ENCODE measurements at places on chromosomes 2 and 18. TPM values are rescaled to one million over a fixed set of nuclear protein-coding genes. Genes with fewer than 3 reads are reported as not detected.

- H3K4me1 ChIP-seq = no peaks in the 10 kb centered on the region
These were observed 32.8 kb upstream of the SLC14A1 start for GRCh38 chr18:45690975-45691815.

DNA sequence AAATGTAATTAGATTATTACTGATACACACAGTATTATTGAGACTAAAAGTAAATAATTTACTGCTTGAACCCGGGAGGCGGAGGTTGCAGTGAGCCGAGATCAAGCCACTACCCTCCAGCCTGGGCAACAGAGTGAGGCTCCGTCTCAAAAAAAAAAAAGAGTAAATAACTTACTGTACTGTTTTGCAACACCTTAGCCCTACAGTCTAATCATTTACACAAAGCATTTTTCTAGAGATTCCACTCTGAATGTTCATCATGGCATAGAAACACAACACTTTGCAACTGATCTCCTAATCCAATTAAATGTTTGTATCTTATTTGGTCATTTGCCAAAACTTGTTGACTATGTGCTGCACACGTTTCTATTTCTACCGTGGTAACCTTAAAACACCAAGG lies 23.4 kb upstream of the RMP24 start:
- no peaks in the 10 kb centered on the region for H3K4me1 ChIP-seq
- no peak overlapping the region for H3K27ac ChIP-seq
- peak overlapping the region; percentile 84 for H3K4me3 ChIP-seq
- no peaks in the 10 kb centered on the region for H3K27me3 ChIP-seq

Gene DSEL
- 8.1 TPM for total RNA-seq

DNA sequence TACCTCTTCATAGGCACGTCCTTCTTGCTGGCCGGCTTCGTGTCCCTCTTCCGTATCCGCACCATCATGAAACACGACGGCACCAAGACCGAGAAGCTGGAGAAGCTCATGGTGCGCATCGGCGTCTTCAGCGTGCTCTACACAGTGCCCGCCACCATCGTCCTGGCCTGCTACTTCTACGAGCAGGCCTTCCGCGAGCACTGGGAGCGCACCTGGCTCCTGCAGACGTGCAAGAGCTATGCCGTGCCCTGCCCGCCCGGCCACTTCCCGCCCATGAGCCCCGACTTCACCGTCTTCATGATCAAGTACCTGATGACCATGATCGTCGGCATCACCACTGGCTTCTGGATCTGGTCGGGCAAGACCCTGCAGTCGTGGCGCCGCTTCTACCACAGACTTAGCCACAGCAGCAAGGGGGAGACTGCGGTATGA lies 2.3 kb downstream of the FZD7 start:
- H3K27me3 ChIP-seq = peaks cover 14% of the 10 kb centered on the region
- H3K4me3 ChIP-seq = no peak overlapping the region
- peaks cover 3% of the 10 kb centered on the region for H3K36me3 ChIP-seq
- peaks cover 33% of the 10 kb centered on the region for H3K4me1 ChIP-seq

- no peak for DNase-seq
- H3K27me3 ChIP-seq = peaks cover 10% of the 10 kb centered on the region
- peaks cover 5% of the 10 kb centered on the region for H3K4me1 ChIP-seq
- H3K27ac ChIP-seq = no peak overlapping the region
These were observed 5.7 kb upstream of the ITPRIPL1 start for GRCh38 chr2:96319396-96319795.

DNA sequence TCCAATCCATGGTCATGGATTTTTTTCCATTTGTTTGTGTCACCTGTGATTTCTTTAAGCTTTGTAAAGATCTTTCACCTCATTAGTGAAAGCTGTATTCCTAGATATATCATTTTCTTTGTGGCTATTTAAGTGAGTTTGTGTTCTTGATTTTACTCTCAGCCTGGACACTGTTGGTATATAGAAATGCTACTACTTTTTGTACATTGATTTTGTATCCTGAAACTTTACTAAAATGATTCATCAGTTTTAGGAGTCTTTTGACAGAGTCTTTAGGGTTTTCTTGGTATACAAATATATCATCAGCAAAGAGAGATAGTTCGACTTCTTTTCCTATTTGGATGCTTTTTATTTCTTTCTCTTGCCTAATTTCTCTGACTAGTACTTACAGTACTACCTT lies 12.3 kb downstream of the GKN2 start:
- no peak overlapping the region for H3K4me3 ChIP-seq
- H3K4me1 ChIP-seq = peaks cover 4% of the 10 kb centered on the region
- no peaks in the 10 kb centered on the region for H3K27me3 ChIP-seq

DNA sequence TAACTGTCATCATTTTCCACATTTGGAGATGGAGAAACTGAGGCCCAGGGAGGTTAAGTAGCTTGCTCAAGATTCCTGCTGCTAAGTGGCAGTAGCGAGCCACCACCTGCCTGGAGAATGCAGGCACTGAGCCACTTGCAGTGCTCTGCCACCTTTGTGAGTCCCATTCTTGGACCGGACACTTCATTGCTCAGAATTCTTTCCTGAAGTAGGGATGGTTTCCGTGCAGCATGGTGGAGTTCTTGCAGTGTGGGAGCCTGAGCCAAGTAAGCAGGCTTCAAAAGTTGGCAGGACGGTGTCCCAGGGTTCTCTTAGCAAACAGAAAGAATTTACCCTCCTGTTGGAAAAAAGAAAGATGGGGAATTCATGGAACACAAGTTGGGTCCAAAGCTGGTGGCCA lies 115.0 kb upstream of the MMADHC start:
- H3K4me1 ChIP-seq = peaks cover 7% of the 10 kb centered on the region
- H3K27ac ChIP-seq = no peak overlapping the region
- no peak overlapping the region for H3K4me3 ChIP-seq
- H3K36me3 ChIP-seq = no peaks in the 10 kb centered on the region
- peaks cover 1% of the 10 kb centered on the region for H3K27me3 ChIP-seq
- DNase-seq = no peak

Gene PIKFYVE
- 52.7 TPM for total RNA-seq

DNA sequence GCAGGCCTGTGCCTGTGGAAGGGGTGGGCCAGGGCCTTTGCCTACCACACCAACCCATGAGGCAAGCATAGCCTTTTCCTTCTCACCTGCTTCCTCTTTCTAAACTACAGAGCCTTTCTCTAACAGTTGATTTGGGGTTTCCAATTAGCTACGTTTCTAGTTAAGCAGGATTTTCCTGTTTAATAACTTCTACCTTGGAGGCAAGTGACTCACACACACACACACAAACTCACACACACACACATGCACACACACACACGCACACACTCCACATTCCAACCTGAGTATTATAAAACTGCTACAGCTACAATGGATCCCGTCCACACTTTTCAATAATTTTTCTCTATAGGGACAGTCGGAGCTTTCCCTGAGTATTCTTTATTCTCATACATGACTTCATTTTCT lies 84.9 kb downstream of the SOX11 start:
- H3K36me3 ChIP-seq = no peaks in the 10 kb centered on the region
- H3K4me3 ChIP-seq = no peak overlapping the region
- H3K27ac ChIP-seq = no peak overlapping the region
- H3K4me1 ChIP-seq = no peaks in the 10 kb centered on the region
- no peaks in the 10 kb centered on the region for H3K27me3 ChIP-seq

Gene ATP5MC3
- 207 TPM for total RNA-seq

Gene CTIF
- total RNA-seq = 51.5 TPM

GRCh38 chr2:242054406-242054805 lies 184.9 kb downstream of the RTP5 start:
- no peak overlapping the region for H3K27ac ChIP-seq
- no peak for DNase-seq
- no peak overlapping the region for H3K4me3 ChIP-seq
- no peaks in the 10 kb centered on the region for H3K4me1 ChIP-seq
- peaks cover 13% of the 10 kb centered on the region for H3K27me3 ChIP-seq

GRCh38 chr18:53948991-53949390 lies 275.5 kb downstream of the MBD2 start:
- H3K27me3 ChIP-seq = no peaks in the 10 kb centered on the region
- H3K4me1 ChIP-seq = no peaks in the 10 kb centered on the region
- H3K4me3 ChIP-seq = no peak overlapping the region
- peaks cover 5% of the 10 kb centered on the region for H3K36me3 ChIP-seq
- DNase-seq = no peak

DNA sequence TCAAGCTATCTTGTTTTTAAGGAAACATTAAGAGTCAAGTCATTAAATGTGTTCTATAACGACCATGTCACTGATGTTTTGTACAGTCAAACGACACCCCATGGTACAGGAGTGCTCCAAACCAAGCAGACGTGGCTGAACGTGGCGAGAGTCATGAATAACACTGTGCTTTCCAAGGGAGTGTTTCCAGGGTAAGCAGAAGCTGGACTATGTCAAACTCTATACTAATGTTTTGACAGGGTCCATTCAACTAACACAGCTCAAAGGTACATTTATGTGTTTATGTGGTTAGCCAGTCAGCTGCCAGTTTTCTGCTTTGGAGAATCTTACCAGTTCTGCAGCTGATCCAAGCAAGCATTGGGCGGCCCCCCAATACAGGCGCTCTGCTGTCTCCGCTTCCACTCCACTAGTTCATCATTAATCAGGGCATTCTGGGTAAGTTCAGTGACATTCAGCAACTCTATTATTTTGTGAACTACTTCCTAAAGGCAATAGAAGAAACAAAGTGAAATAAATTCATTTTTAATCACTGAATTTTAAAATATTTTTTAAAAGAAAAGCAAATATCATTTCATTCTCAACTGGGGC lies 16.4 kb downstream of the STAT1 start:
- H3K4me1 ChIP-seq = no peaks in the 10 kb centered on the region
- no peak for DNase-seq
- H3K27ac ChIP-seq = no peak overlapping the region
- H3K27me3 ChIP-seq = no peaks in the 10 kb centered on the region
- no peak overlapping the region for H3K4me3 ChIP-seq

DNA sequence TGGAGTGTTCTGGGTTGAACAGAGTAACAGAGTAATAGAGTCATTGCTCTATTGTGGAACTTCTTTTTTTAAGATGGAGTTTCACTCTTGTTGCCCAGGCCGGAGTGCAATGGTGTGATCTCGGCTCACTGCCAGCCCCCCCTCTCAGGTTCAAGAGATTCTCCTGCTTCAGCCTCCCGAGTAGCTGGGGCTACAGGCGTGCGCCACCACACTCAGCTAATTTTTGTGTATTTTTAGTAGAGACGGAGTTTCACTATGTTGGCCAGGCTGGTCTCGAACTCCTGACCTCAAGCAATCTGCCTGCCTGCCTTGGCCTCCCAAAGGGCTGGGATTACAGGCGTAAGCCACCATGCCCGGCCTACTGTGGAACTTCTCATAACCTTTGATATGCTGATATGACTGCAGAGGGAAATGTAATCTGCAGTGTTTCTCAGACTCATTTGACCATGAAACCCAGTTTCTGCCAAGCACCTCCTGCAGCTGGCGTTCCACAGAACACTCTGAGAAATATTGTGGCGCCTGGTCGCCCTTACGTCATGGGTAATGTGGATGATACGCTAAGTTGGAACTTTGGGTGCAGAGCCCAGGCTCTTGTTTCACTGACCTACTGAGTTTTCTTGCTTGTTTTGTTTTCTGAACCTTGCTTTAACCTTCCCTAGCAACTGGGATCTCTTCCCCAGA lies 213.8 kb downstream of the BCL2 start:
- DNase-seq = no peak
- no peak overlapping the region for H3K4me3 ChIP-seq
- H3K27me3 ChIP-seq = peaks cover 11% of the 10 kb centered on the region
- peaks cover 9% of the 10 kb centered on the region for H3K4me1 ChIP-seq

DNA sequence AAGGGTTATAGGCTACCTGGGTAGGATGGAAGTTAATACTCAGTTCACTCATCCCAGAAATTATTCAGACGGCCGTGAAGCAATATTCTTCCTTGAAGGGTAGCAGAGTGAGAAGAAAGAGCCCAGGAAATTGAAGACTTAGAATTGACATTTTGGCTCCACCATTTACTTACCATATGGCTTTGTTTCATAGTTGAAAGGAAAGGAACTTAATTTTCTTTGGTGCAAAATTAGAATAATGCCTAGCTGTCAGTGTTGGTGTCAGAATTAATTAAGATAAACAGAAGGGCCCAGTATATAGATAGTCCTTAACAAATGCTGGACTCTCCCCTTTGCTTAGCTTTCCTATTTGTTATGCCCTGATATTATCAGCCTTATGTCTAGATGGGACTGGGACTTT lies 263.2 kb downstream of the KCNJ3 start:
- no peak overlapping the region for H3K27ac ChIP-seq
- peaks cover 6% of the 10 kb centered on the region for H3K4me1 ChIP-seq
- no peaks in the 10 kb centered on the region for H3K36me3 ChIP-seq
- no peaks in the 10 kb centered on the region for H3K27me3 ChIP-seq

DNA sequence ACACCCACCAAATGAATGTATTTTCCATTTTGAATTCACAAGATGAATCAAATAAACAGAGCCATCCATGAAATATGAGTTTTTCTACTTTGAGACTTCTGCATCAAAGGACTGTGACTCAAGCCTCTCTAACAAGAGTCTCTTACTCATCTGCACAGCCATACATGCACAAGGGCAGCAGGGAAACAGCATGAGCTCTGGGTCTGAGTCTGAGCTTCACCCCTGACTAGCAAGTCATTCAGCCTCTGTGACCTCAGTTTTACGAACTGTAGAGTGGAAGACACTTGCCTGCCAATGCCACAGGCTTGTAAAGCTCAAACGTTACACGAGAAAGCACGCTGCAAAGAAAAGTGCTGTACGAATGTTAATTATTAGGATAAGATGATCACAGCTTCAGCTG lies 42.9 kb downstream of the MREG start:
- no peaks in the 10 kb centered on the region for H3K36me3 ChIP-seq
- H3K4me3 ChIP-seq = no peak overlapping the region
- no peak for DNase-seq
- H3K27ac ChIP-seq = no peak overlapping the region

- H3K27me3 ChIP-seq = peaks cover 1% of the 10 kb centered on the region
- H3K36me3 ChIP-seq = no peaks in the 10 kb centered on the region
- no peak overlapping the region for H3K27ac ChIP-seq
These were observed 160.5 kb downstream of the TPGS2 start for GRCh38 chr18:36668349-36668748.

Gene TDRD15
- 0.05 TPM for total RNA-seq

GRCh38 chr2:224157655-224158054 lies 118.6 kb upstream of the SERPINE2 start:
- peaks cover 6% of the 10 kb centered on the region for H3K27me3 ChIP-seq
- H3K27ac ChIP-seq = no peak overlapping the region
- H3K36me3 ChIP-seq = no peaks in the 10 kb centered on the region
- H3K4me1 ChIP-seq = peaks cover 10% of the 10 kb centered on the region
- DNase-seq = no peak

DNA sequence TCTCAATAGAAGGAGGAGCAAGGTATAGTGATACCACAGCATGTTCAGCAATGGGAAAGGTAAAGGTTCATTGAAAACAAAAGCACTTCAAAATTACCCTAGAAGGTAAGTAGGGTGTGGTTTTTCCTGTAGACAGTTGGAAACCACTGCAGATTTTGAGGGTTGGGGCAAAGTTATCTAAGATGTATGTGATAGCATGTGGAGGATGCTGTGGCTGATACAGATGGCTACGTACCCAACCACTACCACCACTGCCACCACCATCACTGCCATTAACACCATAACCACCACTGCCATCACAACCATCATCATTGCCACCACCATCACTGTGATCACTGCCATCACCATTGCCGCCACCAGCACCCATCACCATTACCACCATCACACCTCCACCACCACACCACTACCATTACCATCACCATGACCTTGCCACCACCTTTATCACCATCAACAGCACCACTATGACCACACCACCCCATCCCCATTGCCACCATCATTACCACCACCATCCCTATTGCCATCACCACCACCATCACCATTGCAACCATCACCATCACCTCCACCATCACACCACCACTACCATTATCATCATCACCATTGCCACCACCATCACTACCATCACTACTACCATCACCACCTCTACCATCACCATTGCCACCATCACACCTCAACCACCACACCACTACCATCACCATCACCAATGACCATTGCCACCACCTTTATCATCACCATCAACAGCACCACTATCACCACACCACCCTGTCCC lies 3.7 kb downstream of the TMSB10 start:
- peak overlapping the region; percentile 78 for H3K4me3 ChIP-seq
- H3K27me3 ChIP-seq = peaks cover 26% of the 10 kb centered on the region
- peaks cover 40% of the 10 kb centered on the region for H3K36me3 ChIP-seq
- peak overlapping the region; percentile 5 for H3K27ac ChIP-seq
